ENCODE measurements at places on chromosomes 13 and 19. TPM values are rescaled to one million over a fixed set of nuclear protein-coding genes. Genes with fewer than 3 reads are reported as not detected.

GRCh38 chr13:39779337-39780265, 124.1 kb downstream of the COG6 start:
- DNase-seq, result no peak

GRCh38 chr19:14019100-14019499, 8.8 kb upstream of the RLN3 start:
- DNase-seq, result no peak

- DNase-seq, result no peak
These were observed 44.4 kb downstream of the TSHZ3 start for GRCh38 chr19:31304831-31305312.

GRCh38 chr13:50425772-50426171, 410.5 kb downstream of the KCNRG start:
- DNase-seq, result no peak

GRCh38 chr13:76225815-76226489, 589.8 kb downstream of the LMO7 start:
- DNase-seq, result no peak

DNA sequence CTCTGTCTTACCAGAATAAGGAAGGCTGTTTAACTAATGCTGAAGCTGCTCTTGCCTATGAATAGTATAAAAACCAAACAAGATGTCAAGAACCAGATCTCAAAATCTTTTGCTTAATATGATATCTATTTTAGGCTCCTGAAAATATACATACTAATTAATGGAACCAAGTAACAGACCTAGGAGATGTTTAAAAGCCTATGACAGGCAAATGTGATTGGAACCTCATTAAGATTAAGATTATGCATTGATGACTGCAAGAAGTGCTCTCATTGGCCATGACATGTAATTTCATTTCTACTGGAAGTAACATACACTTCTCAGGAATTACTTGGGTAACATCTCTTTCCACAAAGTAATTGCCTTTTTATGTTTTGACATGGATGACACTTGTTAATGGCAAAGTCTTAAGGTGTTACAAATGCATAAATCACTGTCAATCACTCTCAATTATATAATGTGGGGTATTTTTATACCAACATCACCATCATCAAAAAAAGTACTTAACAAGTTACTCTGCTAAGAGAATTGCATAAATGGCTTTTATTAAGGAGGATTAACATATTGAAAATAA, 326.9 kb upstream of the MIR17HG start:
- no peak for DNase-seq

Gene CRLF1
- total RNA-seq, result 6.6 TPM

DNA sequence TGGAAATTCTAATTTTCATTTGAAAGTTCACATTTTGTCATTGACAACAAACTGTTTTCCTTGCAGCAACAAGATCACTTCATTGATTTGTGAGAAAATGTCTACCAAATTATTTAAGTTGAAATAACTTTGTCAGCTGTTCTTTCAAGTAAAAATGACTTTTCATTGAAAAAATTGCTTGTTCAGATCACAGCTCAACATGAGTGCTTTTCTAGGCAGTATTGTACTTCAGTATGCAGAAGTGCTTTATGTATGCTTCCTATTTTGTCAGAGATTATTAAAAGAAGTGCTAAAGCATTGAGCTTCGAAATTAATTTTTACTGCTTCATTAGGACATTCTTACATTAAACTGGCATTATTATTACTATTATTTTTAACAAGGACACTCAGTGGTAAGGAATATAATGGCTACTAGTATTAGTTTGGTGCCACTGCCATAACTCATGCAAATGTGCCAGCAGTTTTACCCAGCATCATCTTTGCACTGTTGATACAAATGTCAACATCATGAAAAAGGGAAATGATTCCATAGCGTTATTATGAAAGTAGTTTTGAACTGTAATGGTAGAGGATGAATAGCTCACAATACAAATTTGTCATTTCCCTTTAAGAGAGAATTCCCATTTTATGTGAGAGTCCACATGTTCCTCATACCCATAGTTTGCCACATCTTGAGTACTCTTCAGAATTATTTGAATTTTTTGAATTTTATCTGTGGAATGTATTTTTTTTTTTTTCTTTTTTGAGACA, 2.6 kb downstream of the BRCA2 start:
- DNase-seq, result no peak

DNA sequence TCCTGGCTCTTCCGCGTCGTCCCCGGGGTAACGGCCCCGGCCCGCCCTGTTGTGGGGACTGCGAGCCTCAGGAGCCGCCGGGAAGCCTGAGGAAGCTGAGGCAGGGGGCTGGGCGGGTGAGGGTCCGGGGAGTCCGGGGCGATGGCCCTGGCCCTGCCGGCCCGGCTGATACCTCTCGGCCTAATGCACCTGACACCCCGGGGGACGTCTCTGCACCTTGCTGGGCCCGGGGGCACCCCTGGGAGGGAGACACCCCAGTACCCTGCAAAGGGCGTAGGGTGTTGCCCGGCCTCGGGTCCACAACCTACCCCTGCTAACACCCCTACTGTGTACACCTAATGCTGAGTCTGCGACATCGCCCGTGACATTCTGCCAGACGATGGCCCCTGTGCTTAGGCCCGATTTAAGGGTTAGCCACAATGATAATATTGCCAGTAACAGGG, 410 bp downstream of the PIN1 start:
- DNase-seq, result no peak

Gene FLT3LG
- 5.0 TPM for total RNA-seq

- DNase-seq, result no peak
These were observed 611.4 kb downstream of the PCDH9 start for GRCh38 chr13:66618702-66619101.

DNA sequence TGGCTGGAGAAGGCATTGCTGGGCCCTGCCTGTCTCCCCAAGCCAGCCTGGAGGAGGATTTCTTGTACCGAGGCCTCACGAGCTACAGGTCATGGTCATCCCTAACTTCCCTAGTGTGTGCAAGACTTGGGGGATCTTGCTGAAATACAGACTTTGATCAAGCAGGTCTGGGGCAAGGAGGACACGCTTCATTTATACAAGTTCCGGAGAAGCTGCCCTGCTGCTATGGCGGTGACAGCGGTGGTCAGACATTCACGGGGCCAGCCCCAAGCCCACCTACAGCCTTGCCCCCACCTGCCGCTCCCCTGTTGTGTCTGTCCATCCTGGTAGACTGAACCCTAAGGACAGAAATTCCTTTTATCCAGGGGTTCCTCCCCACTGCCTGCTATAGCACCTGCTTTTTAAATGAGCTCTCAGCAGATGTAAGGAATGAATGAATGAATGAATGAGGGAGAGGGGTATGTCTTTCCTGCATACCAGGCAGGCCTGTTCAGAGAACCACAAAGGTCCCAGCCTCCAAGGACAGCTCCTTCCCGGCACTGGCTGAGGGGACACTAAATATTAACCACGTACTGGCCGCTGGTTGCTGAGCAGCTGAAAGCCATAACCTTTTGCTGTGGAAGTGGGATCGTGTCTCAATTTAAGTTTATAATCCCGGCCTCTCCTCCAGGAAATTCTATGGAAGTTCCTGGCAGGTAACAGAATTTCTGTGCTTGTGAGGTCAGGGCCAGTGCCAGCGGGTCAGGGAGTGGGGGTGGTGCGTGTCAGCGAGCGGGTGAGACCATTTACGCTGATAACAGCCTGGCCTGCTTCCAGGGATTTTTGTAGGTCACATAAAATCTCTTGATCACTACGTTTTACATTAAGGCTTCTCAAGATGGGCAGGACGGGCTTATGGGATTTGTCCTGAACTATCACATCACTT, 27.1 kb downstream of the TSSK6 start:
- no peak for DNase-seq

Gene TMIGD2
- total RNA-seq, result not detected

Gene GTPBP3
- total RNA-seq, result 25.7 TPM

DNA sequence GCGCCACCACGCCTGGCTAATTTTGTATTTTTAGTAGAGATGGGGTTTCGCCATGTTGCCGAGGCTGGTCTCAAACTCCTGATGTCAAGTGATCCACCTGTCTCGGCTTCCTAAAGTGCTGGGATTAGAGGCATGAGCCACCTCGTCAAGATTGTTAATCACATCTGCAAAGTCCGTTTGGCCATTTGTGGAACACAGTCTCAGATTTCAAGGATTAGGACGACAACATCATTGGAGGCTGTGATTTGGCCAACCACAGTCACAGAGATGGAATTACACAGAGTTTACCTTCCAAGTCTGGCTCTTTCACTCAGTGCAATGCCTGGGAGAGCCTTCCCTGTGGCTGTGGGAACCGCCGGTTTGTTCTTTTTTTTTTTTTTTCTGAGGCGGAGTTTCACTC, 17.8 kb downstream of the SULT2B1 start:
- DNase-seq, result peak; percentile 71

DNA sequence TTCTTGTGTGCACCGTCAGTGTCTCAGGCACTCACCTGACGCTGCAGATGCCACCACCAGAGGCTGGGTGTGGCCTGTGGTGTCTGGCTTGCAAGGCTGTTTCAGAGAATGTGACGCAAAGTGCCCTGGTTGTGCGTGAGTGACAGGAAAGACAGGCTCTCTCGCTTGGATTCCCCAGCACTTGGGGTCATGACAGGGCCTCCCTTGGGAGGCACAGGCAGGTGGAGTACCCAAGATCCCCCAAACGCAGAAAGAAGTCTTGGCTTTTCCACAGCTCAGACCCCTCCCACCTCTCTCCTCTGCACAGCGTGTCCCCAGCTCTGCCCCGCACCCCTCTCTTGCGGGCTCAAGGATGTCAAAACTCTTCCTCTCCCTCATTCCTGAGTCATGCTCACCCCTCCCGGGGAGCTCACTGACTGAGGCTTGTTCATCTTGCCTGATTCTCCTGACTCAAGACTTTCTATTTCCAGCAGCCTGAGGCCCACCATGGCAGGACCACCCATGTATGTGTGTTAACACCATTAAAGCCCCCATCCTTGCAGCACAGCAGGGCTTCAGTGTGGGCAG, 21.0 kb downstream of the DHX34 start:
- peak; percentile 35 for DNase-seq

- DNase-seq, result no peak
These were observed 14.5 kb downstream of the SGTA start for GRCh38 chr19:2768365-2769132.

DNA sequence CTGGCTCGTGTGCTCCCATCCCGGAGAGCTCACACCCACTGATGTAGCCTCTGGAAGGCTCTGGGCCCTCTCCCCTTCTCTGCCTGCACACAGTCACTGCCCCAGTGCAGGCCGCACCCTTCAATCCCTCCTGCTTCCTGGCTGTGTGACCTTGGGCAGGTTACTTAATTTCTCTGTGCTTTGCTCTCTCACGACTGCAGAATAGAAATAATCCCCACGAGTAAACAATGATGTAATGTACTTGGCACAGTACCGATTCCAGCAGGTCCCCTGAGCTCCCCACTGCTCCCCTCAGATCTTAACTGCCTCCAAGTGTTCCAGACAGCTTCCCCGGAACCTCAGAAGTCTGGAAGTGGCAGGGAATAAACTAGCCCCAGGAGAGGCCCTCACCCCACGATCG, 16.1 kb downstream of the LIG1 start:
- no peak for DNase-seq

All from MG63 (cell line).